ENCODE measurements at places on chromosomes 11 and 22. TPM values are rescaled to one million over a fixed set of nuclear protein-coding genes. Genes with fewer than 3 reads are reported as not detected.

GRCh38 chr11:113817162-113817561, 37.6 kb downstream of the CLDN25 start:
- DNase-seq: no peak

GRCh38 chr11:119371778-119372182, 9.7 kb downstream of the USP2 start:
- DNase-seq: no peak

DNA sequence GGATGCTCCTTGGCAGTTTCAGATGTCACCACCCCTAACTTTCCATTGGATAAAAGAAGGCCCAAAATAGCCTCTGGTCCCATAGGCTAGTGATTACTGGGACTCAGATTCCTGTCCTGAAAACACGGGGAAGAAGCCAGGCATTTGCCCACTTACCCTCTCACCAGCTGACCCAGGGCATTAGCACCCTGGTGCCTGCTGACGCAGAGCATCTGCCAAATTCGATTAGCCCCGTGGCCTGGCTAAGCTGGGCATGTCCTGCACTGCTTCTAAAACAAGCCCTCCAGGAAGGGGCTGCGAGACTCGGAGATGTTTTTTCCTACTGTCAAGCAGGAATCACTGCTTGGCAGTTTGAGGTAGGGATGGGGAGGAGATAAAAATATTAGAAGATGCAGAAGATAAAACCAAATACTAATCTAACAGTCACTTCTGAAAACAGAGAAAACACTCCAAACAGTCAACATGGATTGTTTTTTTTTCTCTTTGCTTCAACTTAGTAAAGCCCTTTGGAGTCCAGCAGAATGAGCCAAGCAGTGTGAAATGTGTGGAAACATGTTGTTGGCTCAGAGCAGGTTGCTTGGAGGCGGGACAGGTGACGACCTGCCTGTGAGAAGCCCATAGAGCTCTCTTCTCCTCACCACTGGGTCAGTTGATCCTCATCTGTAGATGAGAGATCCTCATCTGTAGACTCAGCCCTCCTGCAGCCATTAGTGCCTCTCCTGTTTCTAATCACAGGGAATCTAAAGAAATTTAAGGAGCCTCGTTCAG, 54.0 kb downstream of the BDNF start:
- no peak for DNase-seq

GRCh38 chr22:27416511-27417420, 384.8 kb downstream of the MN1 start:
- DNase-seq: no peak

- DNase-seq: no peak
These were observed 108.2 kb downstream of the RASSF10 start for GRCh38 chr11:13117344-13117743.

DNA sequence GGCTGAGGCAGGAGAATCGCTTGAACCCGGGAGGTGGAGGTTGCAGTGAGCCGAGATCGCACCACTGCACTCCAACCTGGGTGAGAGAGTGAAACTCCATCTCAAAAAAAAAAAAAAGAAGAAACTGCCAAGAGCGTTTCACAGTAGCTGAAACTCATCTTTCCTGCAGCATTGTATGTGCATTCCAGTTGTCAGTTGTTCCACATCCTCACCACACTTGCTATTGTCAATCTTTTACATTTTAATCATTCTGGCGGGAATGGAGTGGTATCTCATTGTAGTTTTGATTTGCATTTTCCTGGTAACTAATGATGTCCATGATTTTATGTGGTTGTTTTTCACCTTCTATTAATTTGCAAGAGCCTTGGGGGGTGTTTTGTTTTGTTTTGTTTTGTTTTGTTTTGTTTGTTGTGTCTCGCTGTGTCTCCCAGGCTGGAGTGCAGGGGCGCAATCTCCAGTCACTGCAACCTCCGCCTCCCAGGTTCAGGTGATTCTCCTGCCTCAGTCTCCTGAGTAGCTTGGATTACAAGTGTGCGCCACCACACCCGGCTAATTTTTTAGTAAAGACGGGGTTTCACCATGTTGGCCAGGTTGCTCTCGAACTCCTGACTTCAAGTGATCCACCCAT, 8.1 kb upstream of the GNB1L start:
- DNase-seq: no peak

The CRY2 gene
- 40.4 TPM for total RNA-seq

The GRIK4 gene
- total RNA-seq: 3.3 TPM

The SLC22A9 gene
- total RNA-seq: not detected

- no peak for DNase-seq
These were observed 41.9 kb upstream of the TSPAN18 start for GRCh38 chr11:44684859-44685281.

GRCh38 chr22:34886812-34887211, 179.1 kb upstream of the ISX start:
- DNase-seq: no peak

All from frontal cortex (tissue), 4 donors.